ENCODE measurements at places on chromosomes 16 and 17. TPM values are rescaled to one million over a fixed set of nuclear protein-coding genes. Genes with fewer than 3 reads are reported as not detected.

The TMEM238L gene
- not detected for total RNA-seq

The USP43 gene
- total RNA-seq = 0.39 TPM

The NPIPA3 gene
- 2.6 TPM for total RNA-seq

The PROCA1 gene
- total RNA-seq = 8.5 TPM

The ACSM5 gene
- total RNA-seq = 8.8 TPM

The CPHXL gene
- not detected for total RNA-seq

The PIK3R5 gene
- total RNA-seq = 83.4 TPM

The KIF18B gene
- 5.7 TPM for total RNA-seq

The SLC13A2 gene
- total RNA-seq = not detected
